Chondrocyte (in vitro differentiated cells): ENCODE measurements at places on chromosomes 5 and 9. TPM values are rescaled to one million over a fixed set of nuclear protein-coding genes. Genes with fewer than 3 reads are reported as not detected.

DNA sequence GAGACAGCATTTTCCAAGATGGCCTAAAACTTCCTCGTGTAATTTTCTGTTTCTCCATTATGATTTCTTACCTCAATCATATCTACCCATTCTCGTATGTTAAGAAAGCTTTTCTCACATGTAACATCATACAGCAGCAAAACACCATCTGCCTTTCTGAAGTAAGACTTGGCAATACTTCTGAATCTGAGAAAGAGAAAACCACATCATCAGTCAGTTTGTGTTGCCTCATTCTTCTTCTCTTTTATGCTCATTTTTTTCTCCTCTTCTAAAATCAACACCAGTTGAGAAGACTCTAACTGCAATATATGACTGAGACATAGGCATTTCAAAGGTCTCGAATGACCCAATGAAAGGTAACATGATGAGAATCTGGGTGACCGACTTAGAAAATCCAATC lies 66.0 kb downstream of the RASEF start:
- DNase-seq, result no peak

- DNase-seq, result no peak
Observed at GRCh38 chr9:89690334-89690912, 85.6 kb downstream of the GADD45G start.

Gene IFNA2
- total RNA-seq, result not detected in 3 replicates

Gene NEURL1B
- 1.2 to 5.4 TPM (median 4.9 TPM) in 3 replicates for total RNA-seq

DNA sequence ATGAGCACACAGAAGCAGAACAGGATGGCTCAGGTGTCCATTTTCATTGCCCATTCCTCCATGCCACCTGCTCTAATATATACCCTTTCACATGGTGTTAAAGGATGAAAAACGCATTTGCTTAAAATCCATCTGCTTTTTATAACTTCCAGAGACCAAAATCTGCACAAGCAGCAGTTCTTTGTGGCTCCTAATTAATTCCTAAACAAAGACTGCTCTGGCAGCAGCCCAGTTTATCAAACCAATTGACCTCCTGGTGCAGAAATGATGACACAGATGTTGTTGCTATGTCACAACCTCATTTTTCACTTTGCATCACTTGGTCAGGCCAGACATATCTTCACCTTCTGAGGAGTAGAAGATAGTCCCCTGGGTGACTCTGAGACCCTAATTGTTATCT lies 141.2 kb downstream of the ASTN2 start:
- no peak for DNase-seq

DNA sequence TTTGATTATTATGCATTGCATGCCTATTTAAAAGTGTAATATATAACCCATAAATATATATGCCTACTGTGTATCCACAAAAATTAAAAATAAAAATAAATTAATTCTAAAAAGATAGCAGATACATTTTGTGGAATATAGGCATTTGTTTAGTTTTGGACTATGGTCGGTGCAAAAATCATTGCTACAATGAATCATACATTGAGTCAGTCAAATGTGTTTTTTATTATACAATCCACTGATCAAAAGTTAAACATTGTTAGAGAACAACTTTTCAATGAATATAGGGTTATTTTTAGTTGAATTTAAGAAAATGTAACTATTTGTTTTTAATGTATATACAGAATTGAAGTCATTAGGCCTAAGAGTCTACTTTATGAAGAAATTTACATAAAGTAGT lies 885.9 kb downstream of the EFNA5 start:
- DNase-seq, result no peak

GRCh38 chr9:33101104-33101951 lies 24.9 kb upstream of the SMU1 start:
- DNase-seq, result no peak

DNA sequence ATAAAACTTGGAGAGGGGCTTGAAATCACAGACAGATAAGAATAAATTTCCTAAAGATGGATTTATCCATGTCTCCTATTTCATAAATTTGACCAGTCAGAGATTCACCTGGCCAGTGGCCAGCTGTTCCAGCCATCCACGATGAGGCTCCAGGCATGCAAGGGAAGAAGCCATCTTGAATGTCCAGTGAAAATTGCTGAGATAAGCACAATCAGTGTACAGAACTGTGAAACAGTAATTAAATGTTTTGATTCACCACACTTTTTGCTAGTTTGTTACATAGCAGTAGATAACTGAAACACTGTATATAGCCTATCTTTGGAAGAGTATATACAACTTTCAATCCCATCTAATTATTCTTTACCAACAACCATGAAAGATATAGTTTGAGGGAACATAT lies 163.5 kb downstream of the HINT1 start:
- no peak for DNase-seq

DNA sequence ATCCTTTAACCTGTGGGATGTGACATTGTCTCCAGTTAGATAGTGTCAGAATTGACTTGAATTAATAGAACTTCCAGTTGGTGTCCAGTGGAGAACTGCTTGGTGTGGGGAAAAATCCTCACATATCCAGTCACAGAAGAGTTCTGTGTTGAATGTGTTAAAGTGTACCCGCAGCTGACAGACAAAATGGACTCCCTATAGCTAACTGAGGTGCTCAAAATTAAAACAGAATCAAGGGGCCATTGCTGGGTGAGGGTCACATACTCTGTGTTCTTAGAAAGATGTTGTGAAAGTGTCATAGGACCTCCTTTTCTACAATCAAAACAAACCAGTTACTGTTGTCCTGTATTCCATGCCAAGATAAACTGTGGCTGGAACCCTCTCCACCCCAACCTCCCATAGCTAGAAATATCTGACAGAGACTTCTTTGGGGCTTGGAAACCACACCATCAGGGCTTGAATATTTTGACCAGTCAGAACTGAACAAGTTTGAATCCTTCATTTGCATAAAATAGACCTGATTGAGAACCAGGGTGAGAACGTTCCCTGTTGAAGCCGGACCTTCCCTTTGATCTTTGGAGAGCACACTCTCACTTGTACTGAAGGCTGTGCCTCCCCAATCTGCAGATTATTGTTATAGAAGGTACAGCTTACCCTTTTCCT lies 164.0 kb upstream of the ZNF608 start:
- no peak for DNase-seq

Gene SCAI
- 5.1 to 6.0 TPM (median 5.4 TPM) in 3 replicates for total RNA-seq

Gene CCDC180
- total RNA-seq, result 5.1 to 8.5 TPM (median 5.4 TPM) in 3 replicates

DNA sequence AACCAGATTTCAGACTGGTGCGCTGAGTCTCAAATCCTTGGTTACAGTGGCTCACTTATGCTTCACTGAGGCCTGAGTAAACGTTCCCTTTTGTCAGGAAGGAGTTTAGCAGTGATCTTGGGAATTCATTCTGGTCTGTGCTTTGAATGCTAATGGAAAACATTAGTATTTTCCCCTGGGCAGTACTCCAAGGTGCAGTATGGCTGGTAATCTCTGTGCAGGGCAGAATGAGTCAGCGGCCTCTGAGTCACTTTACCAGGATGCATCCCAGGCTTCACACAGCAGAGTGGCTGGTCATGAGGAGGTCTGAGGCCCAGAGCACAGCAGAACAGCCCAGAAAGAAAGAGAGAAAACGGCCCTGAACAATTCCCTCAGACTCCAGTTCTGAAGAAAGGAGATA lies 54.0 kb downstream of the PCA3 start:
- no peak for DNase-seq

Gene SLC4A9
- total RNA-seq, result not detected in 3 replicates

DNA sequence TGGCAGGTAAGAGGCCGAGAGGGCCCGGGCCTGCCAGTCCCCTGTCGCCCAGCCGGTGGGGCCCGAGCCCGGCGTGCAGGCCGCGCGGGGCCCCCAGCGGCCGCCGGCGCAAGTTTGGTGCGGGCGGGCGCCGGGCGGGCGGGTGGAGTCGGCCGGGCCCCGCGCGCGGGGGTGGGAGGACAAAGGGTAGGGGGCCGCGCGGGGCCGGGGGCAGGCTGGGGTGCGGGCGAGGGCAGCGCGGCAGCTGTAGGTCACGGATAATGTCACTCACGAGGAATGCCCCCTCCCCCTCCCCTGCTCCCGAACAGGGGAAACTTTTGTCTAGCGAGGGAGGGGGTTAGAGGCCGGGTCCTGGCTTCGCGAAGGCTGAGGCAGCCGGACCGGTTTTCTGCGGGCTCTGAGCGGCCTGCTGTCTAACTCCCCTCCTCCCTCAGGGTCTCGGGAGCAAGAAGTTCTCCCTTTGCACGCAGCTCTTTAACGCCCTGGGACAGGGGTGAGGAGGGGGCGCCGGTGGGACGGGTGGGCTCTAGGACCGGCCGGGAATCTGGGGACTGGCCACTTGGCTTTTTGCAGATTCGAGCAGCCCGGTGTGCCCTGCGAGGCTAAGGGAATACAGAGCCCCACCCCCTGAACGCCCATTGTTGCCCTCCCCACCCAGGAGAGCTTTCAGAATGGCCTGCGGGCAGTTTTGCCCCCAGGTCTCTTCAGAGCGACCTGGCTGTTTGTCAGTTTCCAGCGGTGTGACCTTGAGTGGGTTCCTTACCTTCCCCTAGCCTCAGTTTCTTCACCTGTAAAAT lies 21.3 kb upstream of the NDST1 start:
- DNase-seq, result no peak

DNA sequence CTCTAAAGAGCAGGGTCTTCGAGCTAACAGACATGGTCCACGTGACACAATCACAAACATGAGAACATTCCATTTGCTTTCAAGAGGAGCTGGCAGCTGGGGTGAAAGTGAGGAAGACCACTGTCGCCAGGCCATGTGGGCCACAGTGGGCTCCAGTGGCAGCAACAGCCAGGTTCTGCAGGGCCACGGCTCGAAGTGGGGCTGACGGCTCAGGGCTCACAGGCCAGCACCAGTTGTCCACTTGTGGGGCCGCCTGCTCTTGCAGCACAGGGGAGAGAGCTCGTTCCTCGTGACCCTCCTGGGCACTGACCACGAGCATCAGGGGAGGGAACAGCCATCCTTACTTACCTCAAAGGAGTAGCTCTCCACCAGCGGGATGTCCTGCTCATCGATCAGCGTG lies 2.0 kb downstream of the ZMYND19 start:
- no peak for DNase-seq

Gene CARTPT
- not detected in 3 replicates for total RNA-seq

DNA sequence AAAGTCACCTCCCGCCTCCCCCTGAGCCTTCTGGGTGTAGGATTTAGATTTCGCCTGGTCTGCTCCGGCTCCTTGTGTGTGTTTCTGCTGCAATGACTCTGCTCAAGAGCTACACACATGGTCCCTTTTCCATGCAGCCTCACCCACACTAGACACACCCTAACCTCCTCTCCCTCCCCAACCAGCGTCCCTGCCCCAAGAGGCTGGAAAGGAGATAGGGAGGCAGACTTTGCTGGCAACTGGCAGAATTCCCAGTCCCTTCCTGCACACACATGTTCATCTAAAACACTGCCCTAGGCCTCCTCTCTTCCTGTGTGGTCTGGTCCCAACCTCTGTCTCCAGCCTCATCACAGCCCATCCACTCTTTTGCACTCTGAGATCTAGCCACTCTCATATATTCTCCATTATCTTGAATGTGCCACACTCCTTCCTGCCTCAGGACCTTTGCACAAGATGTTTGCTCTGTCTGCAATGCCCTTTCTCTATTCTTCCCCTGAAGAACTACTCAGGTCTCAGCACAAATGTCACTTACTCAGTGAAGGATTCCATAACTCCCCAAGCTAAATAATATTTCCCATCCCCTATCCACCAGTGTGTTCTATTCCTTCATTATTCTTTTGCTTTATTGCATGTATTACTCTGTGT lies 253.8 kb downstream of the CDK5RAP2 start:
- DNase-seq, result no peak

Gene ZNF618
- 25.5 to 35.5 TPM (median 27.3 TPM) in 3 replicates for total RNA-seq

GRCh38 chr5:36161361-36161760 lies 9.4 kb downstream of the SKP2 start:
- no peak for DNase-seq

DNA sequence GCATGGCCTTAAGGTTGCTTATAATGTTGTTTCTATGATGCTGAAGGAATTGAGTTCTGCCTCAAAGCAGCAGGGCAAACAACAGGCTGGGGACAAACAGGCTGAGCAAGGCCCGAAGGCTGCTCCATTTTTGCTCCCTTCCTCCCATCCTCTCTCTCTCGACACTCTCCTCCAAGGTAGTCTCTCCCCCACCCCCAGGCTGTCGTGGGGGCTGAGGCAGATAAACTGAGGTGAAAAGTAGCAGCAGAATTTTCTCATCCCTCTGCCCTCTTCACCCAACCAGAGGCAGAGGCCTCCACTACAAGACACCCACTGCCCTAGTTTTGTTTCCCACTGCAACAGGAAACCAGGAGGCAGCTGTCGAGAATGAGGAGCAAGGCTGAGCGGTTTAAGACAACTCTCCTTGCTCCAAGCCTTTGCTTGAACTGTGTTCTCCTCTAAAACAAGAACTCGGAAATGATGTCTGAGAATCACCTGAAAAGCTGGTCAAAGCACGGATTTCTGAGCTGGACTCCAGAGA lies 13.5 kb upstream of the GNA14 start:
- no peak for DNase-seq

DNA sequence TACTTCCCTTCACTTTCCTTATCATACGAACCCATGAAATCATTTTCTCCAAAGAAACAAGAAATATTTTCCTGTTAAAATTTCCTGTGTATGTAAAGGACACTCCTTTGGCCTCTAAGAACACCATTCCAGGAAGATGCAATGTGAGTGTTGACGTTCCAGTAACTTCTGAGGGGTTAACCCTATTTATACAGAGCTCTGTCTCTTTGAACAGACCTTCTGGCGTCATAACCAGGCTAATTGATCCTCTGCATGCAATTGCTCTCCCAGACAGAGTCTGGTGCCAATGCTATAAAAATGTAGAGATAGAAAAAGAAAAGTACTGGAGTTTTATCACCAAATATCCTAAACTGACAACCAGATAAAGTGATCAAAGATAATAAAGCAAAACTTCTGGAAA lies 218.5 kb downstream of the TLE1 start:
- no peak for DNase-seq

Gene SLC2A8
- 14.1 to 16.4 TPM (median 15.3 TPM) in 3 replicates for total RNA-seq

GRCh38 chr9:136576269-136576626 lies 30.4 kb upstream of the NOTCH1 start:
- no peak for DNase-seq

GRCh38 chr5:135501965-135502364 lies 33.8 kb downstream of the NEUROG1 start:
- no peak for DNase-seq

Gene FSTL4
- 0.07 to 0.49 TPM in 2 of 3 replicates, not detected in the other for total RNA-seq

DNA sequence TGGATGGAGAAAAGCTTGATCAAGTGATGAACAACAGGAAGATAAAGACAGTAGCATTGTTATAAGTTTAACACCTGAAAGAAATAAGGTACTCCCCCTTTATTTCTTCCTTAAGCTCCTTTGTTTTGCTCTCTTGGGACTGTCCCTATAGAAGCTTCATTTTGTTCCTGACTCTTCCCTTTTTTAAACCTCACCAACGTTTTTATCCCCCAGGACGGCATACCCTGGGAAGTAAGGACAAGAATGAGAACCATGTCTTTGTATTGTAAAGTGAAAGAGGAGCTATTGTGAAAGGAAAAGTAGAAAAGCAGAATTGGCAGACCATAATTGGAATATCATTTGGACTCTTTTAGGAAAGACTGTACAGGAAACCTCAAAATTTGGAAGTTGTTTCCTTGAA lies 1368.6 kb upstream of the C9orf72 start:
- DNase-seq, result no peak

Gene ZBED3
- 10.7 to 15.8 TPM (median 14.7 TPM) in 3 replicates for total RNA-seq

Gene BHMT2
- not detected in 3 replicates for total RNA-seq

Gene PCDHA6
- 20.5 to 23.5 TPM (median 20.6 TPM) in 3 replicates for total RNA-seq
